ENCODE measurements at places on chromosomes 3 and 15. TPM values are rescaled to one million over a fixed set of nuclear protein-coding genes. Genes with fewer than 3 reads are reported as not detected.
A peak's percentile ranks its signal among the peaks of the same experiment; 100 is the strongest.

DNA sequence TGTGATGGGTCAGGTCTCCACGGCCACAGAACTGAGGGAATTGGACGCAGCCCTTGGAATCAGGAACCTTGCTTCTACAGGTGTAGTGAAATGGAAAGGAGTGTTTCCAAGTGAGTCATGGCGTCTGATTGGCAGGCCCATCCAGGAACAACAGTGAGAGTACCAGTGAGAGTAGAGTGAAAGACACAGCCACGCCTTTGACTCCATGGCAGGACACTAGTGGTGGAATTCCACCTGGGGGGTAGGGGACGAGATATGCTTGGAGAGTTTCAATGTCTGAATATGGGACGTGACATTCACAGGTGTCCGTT is 3.0 kb upstream of the SLC28A1 start:
- H3K27me3 ChIP-seq, result peaks cover 8% of the 10 kb centered on the region
- H3K36me3 ChIP-seq, result no peaks in the 10 kb centered on the region
- no peaks in the 10 kb centered on the region for H3K4me1 ChIP-seq
- DNase-seq, result no peak
- H3K27ac ChIP-seq, result no peak overlapping the region

DNA sequence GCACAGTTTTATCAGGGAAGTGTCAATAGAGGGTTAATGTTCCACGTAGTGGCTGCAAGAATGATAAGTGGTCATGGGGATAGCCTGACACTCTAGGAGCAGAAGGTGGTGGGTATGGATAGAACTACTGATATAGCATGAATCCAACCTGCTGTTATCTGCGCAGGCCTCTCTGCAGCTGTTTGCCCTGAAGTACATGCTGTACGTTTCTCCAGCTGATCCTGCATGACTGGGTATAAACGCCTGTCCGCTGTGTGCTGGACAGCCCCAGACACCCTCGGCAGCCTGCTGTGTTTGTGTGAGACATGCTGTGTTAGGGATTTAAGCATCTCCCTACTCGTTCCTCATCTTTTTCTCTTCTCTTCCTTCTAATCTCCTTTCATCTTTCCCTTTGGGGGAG is 87.1 kb downstream of the LPP start:
- peak overlapping the region; percentile 98 for H3K27ac ChIP-seq
- DNase-seq, result no peak
- H3K4me1 ChIP-seq, result peaks cover 75% of the 10 kb centered on the region
- peaks cover 5% of the 10 kb centered on the region for H3K36me3 ChIP-seq

- H3K36me3 ChIP-seq, result peaks cover 20% of the 10 kb centered on the region
- peak overlapping the region; percentile 70 for H3K27ac ChIP-seq
- no peak for DNase-seq
- no peaks in the 10 kb centered on the region for H3K27me3 ChIP-seq
- H3K4me3 ChIP-seq, result no peak overlapping the region
These were observed 10.1 kb upstream of the AVEN start for GRCh38 chr15:34049112-34049511.

DNA sequence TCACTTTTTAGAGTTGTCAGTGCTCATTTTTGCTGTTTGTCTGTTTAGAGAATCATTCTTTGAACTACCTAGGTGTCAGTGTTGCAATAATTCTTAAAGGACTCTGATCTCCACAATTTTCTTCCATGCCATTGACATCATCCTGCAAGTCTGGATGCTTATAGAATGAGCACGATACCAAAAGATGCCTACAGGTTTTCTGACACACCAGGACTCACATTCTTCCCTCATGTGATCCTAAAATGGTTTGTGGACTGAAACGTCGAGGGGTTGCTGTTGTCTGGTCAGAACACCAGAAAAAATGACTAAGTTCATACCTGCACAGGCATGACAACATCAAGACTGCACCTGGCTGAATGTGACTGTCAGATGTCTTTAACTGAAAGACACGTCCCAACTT is 95.9 kb downstream of the SEMA5B start:
- no peak overlapping the region for H3K27ac ChIP-seq
- H3K4me1 ChIP-seq, result no peaks in the 10 kb centered on the region
- H3K4me3 ChIP-seq, result no peak overlapping the region
- no peaks in the 10 kb centered on the region for H3K36me3 ChIP-seq
- H3K27me3 ChIP-seq, result peaks cover 73% of the 10 kb centered on the region
- DNase-seq, result no peak

GRCh38 chr3:173711619-173712018 is 314.1 kb downstream of the NLGN1 start:
- H3K4me3 ChIP-seq, result no peak overlapping the region
- DNase-seq, result no peak
- no peaks in the 10 kb centered on the region for H3K4me1 ChIP-seq
- H3K27ac ChIP-seq, result no peak overlapping the region
- H3K27me3 ChIP-seq, result no peaks in the 10 kb centered on the region

GRCh38 chr3:64728994-64729393 is 41.2 kb upstream of the ADAMTS9 start:
- peaks cover 11% of the 10 kb centered on the region for H3K27me3 ChIP-seq
- DNase-seq, result no peak
- H3K4me3 ChIP-seq, result no peak overlapping the region
- H3K36me3 ChIP-seq, result no peaks in the 10 kb centered on the region

BUB1B gene
- 8.0 TPM for total RNA-seq

SLC30A4 gene
- 15.4 TPM for total RNA-seq

CASR gene
- not detected for total RNA-seq
